ENCODE measurements at places on chromosomes 5 and 9.

- no peak for DNase-seq
These were observed 30.1 kb upstream of the LPAR1 start for GRCh38 chr9:111068383-111068730.

DNA sequence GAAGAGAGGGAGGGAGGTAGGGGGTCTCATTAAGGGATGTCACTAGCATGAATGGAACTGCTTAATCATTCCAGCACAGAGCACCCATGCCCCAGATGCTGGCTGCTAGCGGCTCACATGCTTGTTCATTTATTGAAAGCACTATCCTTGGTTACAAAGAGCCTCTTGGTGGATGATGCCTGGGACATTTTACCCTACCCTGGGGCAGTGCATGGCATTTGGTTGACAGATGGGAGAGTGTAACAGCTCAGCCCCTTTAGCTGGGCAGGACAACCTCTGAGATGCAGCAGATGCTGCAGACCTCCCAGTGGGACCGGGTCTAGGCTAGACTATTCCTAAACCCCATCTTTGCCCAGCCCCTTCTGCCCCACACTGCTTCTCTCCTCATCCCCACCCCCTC is 46.9 kb upstream of the TCERG1 start:
- DNase-seq, result no peak

DNA sequence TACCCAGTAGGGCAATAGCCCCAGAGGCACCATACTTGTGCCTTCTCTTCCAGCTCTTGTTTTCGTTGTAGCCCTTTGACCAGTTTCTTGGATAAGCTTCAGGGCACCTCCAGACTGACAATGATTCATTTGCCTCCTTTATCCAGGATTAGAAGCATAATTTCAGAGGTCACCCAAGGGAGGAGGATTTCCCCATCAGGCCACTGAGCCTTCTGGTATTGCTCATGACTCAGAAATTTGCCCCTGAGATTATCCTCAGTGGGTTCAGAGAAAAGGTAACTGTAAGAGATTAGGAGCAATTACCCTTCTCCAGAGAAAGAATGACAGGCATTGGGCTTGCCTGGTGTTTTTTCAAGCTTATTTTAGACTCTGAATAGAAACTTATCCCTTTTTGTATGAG is 147.9 kb downstream of the MSX2 start:
- DNase-seq, result no peak

- DNase-seq, result no peak
These were observed 89.3 kb upstream of the IL12B start for GRCh38 chr5:159419576-159419975.

Measured in NK-92 treated with Interleukin-12 subunit alpha and Interleukin-12 subunit beta, amount 100 ng/mL, for 24 hours (cell line).